Liver (tissue), 10 donors: ENCODE measurements at places on chromosomes 7 and 10.

DNA sequence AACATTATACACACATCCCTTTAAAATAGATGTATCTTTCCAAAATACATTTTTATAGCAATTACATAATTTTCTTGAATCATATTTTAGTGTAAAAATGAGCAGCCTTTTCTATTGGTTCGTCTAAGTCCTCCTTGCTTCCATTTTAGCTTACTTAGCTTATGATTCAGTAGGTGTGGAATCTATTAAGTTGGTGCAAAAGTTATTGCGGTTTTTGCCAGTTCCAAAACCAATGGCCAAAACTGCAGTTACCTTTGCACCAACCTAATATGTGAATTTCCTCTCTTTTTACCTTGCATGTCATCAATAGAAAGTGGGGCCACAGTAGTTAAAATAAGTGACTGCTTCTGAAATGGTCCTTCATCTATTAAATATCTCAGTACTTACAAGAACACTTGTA lies 279.0 kb downstream of the OTUD1 start:
- no peak for DNase-seq

DNA sequence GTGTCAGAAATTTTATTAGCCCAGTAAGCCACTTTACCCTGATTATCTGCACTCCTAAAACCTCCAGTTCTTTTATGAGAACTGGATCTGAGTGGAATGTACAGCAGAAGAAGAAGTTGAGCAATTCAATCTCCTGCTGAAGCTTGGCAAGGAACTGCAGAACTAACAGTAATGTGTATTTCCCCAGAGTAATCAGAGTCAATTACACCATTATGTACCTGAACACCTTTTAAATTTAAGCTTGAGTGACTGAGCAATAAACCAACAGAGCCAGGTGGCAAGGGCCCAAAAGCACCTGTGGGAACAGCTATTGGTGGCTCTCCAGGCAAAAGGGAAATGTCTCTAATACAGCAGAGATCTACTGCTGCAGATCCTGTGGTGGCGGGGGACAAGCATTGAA lies 40.1 kb upstream of the AKR1C2 start:
- DNase-seq, result no peak

DNA sequence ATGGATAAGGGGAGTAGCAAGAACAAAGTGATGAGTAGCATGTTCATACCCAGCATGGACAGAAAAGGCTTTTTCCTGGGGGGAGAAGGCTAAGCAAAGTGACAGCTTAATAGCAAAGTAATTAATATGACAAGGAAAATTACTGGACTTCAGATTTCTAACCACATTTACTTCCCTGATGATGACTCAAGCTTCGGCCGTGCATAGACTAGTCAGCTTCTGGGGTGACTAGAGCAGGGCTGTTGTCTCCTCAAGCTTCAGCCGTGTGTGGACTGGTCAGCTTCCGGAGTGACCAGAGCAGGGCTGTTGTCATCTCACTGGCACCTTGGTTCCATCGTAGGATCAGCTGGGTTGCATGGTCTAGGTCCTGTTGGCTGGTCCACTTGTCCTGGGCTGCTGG lies 2.1 kb upstream of the ZNF117 start:
- DNase-seq, result no peak

DNA sequence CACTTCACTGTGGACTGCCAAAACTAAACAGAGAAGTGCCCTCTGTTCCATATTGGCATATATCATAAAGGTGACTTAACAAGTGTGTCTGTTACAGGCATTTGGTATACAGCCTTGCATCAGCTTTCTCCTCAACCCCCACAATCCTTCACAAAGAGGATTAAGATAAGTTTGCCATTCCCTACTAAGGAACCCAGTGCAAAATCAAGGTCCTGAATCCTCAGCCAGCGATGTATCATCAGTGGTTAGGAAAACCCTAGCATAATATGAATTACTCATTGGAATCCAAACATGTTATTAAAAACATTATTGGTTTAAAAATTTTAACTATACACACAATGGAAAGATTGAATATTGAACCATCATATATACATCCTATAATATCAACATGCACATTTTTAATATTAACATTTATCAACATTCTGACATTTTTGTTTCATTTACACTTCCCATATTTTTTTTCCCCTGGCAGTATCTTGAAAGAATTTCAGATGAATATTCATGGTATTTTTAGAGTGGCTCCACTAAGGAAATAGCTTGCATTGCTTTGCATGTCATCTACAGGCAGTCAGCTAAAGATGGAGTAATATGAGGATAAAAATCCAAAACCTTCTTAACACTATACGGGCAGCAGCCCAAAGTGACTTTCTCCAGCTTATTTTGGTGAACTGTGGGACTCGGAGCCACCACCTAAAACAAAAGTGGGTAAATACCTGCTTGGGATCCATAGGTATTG lies 215.6 kb upstream of the CHRM2 start:
- DNase-seq, result no peak

DNA sequence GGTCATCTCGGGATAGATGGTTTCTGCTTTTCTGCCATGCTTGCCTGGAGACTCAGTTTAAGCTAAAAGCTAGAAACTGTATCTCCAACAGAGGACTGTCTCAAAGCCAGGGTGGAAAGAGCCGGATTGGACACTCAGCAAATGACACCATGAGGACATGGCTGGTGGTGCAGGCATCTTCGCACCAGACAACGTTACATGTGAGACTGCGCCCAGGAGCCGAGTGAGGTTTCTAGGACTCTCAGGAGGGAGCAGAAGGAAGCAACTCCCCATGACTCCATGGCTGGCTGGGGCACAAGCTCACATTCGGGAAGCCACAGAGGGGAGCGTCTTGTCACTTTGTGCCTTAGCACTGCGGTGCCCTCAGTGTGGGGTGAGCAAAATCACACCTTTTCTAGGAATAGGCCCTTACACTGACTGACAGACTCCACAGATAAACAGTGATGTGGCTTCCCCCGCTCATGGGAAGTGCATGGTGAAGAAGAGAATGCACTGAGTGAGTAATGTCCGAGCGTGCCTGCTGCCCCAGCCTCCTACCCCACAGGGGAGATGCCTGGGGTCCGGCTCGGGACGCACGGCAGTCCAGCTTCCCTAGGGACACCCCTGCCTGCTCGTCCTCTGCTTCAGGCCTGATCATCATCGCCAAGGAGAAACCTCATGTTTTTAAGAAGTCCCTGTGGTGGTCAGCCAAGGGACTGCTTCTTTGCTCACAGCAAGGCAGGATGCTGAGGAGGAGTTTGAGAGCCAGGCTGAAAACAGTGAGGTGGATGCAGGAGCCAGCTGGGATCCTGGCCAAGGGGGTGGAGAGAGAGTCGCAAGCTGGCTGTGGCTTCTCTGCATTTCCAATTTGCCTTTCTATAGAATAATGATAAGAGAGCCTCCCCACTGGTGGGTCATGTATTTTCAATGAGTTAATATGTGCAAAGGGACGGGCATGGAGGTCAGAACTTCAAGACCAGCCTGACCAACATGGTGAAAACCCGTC lies 52.2 kb upstream of the FXYD4 start:
- DNase-seq, result no peak

DNA sequence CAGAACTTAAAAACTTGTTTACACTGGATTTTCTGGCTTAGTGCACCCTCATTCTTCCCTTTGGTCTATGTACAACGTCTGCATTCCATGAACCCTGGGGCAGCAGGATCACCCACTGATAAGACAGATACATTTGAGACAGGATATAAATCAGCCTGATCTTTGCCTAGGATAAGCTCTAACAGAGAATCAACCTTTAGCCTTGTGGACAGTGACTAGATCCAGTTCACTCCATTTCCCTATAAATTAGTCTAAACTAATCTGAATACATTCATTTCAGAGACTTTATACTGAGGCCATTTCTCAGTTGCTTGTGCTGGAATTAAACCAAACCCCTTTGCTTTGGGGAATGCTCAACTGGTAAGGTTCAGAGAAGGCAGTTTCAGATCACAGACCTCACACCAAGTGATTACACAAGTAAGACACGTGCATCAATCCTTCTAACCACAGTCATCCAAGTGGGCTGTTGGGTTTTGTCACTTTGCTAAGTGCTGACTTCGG lies 639.8 kb upstream of the FZD8 start:
- no peak for DNase-seq

DNA sequence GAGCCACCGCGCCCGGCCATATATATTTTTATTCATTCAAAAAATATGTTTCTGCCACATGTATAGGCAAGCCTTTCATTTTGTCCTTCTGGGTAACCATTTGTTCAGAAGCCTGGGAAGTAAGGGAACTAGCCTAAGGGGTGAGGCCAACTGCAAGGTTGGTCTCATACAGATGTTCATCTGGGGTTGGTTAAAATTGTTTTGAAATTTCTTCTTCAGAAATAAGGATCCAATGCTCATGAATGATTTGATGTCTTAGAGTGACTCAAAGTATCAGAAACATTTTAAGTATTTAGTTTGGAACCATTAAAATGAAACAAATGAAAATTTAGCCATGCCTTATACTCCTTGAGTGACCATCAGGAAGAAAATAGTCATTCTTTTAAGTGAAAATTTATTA lies 397.2 kb downstream of the SUGCT start:
- DNase-seq, result no peak

DNA sequence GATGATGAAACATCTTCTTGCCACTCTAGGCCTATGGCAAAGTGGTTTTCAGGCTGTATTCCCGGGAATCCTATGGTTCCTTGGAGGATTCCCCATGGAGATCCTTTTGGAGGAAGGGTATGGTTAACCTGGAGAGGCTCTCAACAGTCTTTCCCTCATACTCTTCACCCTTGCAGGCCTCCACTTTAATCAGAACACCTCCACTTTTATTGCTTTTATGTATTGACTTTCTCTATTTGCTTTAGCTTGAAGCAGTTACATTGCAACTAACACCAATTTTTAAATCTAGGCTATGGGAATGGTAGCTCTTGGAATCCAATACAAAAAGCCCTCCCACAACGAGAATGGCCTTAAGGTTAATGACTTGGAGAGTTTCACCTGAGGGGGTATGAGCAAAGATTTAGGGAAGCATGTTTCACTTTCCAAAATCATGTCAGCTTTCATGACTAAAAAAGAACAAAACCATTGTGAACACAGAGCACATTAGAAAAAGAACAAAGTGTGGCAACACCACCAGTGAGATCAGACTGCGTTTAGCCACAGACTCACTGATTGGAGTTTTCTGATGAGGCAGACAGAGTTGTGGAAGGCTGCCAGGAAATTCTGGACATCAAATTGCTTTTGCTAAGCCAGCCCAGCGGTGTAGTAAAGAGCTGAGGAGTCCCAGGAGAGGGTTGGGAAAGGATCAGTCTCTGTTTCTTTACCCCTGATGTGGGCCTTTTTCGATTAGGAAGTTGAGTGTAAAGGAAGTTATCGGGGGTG lies 130.4 kb upstream of the BMPER start:
- no peak for DNase-seq

GRCh38 chr7:155846936-155847335 lies 34.7 kb upstream of the SHH start:
- DNase-seq, result no peak

GRCh38 chr10:82420001-82420400 lies 545.0 kb downstream of the NRG3 start:
- DNase-seq, result no peak
